ENCODE measurements at places on chromosomes 7 and 10.

DNA sequence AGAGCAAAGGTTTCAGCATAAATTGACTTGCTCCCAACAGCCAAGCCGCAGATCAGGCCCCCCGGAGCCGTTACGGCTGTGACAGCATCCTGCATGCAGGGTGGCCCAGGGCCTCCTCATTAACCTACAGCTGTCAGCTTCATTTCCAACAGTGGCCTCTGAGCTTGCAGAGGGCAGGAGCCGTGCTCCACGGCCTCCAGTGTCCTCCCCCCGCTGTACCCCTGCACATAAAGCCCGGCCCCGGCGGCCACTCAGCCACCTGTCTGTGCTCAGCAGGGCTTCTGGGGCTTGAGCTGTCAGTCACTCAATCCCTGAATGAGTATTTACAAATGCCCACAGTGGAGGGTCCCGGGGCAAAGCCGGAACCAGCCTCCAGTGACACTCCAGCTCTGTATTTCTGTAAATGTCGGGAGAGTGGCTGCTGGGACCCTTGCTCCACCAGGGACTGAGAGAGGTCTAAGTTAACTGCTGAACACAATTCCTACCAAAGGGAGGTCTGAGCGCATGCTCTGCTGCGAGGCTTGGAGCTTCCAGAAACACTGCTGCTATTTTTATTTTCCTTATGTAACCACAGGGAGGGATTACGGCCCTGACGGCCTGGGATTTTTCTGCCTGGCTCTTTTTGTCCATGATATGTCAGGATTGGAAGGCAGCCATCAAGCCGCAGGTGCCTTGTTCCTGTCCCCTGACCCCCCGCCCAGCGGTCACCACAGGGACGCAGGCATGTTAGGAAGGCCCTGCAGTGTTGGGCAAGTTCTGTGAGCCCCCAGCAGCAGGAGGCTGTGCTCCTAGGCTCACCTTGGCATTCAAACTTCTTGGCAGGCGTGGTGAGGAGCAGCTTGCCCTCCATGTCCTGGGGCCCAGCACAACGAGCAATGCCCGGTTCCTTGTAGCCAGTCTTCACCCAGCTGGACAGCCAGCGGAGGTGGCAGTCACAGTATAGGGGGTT, 165.0 kb downstream of the SLIT1 start:
- DNase-seq: no peak

DNA sequence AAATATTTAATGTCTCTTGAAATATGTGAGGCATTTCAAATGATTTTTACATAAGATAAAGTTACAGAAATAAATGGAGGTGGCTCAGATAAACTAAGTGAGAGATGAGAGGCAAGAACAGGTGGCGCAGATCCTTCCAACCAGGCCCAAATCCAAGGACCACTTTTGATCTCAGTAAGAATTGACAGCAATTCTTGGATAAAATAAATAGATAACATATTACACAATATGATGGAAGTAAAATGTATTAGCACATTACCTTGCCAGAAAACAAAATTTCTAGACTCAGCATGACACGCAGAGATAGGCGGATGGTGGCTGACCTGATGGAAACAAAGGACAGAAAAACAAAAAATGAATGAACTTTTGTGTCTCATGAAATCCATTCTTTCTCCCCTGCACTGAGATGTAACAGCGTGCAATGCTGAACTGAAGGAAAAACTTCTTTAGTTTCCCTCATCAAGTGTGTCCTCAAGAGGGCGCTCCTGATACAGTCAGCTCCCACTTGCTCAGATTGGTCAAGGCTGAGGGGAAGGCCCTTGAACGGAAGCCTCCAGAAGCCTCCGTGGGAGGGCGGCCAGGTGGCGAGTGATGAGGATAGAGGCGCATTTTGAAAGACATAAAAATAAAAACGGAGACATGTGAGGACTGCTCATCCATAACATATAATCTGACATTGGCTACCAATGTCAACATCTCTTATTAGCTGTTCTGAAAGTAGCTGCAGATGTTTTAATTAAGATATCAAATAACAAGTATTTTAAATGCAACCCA, 62.8 kb upstream of the GSDME start:
- peak; percentile 54 for DNase-seq

GRCh38 chr7:122423591-122423990, 119.0 kb upstream of the FEZF1 start:
- no peak for DNase-seq

DNA sequence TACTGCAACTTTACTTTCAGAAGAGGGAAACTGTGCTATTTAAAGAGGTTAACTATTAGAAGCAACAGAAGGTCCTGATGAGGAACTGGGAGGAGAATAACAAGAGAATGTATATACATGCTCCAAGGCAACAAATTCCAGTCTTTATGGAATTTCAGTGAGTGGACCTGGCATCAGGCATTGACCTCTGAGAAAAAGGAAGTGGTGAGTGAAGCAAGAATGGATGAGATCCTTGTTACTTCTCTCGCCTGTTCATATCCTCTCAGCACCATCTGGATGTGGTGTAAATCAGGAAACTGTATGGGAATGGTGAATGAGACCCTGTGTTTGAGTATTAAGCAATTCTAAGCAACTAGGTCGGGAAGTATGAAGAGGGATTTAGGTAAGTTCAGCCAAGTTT, 30.3 kb upstream of the KBTBD2 start:
- no peak for DNase-seq

- no peak for DNase-seq
Observed at GRCh38 chr7:47649919-47650318, 68.0 kb upstream of the TNS3 start.

DNA sequence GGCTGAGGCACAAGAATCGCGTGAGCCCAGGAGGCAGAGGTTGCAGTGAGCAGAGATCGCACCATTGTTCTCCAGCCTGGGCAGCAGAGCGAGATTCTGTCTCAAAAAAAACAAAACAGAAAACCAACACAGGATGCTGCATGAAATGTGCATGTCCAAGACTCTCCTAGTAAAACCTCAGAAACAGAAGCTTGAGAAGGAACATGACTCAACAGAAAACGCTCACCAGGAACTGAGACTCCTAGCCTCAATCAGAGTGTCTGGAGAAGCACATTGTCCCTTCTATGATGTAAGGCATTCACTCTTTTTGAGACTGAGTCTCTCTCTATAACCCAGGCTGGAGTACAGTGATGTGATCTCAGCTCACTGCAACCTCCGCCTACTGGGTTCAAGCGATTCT, 168.3 kb downstream of the MYOF start:
- DNase-seq: no peak

- DNase-seq: no peak
Observed at GRCh38 chr10:90587081-90587491, 270.8 kb downstream of the HTR7 start.

GRCh38 chr7:19852192-19852591, 78.8 kb upstream of the TMEM196 start:
- DNase-seq: no peak

DNA sequence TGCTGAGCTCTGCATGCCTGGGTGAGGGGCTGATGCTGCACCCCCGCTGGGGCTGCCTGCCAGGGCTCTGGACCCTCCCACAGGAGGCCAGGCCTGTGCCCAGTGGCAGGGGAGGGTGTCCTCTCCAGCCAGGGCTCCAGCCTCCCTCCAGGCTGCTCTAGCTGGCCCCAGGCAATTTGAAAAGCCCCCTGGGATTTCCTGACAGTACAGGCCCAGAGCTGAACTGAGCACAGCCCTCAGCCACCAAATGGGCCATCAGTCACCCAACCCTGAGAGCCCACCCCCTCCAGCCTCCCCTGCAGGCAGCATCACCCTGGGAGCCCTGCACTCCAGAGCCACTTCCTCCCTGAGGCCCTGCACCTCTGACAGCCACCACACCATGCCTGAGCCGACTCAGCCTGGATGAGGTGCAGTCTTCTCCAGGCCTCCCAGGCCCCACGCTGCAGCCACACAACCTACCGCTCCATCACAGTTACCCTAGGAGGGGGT, 101.8 kb upstream of the RET start:
- no peak for DNase-seq

- DNase-seq: no peak
Observed at GRCh38 chr10:15035385-15036301, 8.1 kb upstream of the OLAH start.

- no peak for DNase-seq
Observed at GRCh38 chr10:116880716-116881482, 31.6 kb downstream of the ENO4 start.
